ENCODE measurements at places on chromosomes 16 and 17.

GRCh38 chr16:9125658-9126505 lies 34.4 kb downstream of the HAPSTR1 start:
- no peak for DNase-seq

GRCh38 chr17:3964203-3965117 lies at the start of gene ATP2A3:
Gene ATP2A3, minus strand, starts transcription at chr17:3964437. Its CDS starts 146 bp downstream, at chr17:3964291.
- DNase-seq = no peak

DNA sequence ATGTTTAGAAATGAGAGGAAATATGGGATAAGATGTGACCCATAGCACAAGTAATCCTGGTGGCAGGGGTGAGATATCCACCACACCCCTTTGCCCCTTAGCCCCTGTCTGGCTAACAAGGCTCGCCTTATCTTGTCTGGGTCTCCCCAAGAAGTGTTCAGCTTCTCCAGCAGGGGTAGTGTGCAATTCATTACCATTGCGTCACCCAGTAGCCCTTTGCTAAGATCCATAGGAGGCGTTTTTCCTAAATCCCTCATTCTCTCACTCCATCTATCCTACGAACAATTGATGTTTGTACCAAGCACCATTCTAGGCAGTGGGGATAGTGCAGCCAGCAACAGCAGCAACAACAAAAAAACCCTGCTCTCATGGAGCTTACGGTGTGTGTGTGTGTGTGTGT lies 30.8 kb downstream of the CCDC42 start:
- no peak for DNase-seq

GRCh38 chr17:72640415-72641165 lies 451.9 kb downstream of the SLC39A11 start:
- no peak for DNase-seq

DNA sequence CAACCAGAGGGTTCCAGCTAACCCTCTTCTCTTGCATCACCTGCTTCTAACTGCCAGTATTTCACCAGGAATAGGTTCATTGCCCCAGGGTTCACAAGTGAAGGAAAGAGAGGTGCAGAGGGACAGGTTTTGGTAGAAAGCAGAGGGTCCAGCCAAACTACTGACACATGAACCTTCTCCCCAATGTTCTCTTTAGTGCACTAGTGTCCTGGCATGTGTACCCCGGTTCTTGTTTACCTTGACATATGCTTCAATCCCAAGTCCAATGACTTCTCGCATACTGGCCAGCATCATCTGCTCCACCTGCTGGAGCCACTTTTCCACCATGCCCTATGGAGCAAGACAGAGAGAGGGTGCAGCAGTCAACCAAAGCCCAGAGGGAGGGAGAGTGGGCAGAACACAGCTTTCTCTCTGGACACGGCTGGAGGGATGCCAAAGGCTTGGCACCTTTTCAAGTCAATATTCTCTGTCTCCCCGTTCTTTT lies 90.6 kb downstream of the DNAH3 start:
- no peak for DNase-seq

GRCh38 chr17:78922816-78923498 lies 2.2 kb downstream of the TIMP2 start:
- no peak for DNase-seq

DNA sequence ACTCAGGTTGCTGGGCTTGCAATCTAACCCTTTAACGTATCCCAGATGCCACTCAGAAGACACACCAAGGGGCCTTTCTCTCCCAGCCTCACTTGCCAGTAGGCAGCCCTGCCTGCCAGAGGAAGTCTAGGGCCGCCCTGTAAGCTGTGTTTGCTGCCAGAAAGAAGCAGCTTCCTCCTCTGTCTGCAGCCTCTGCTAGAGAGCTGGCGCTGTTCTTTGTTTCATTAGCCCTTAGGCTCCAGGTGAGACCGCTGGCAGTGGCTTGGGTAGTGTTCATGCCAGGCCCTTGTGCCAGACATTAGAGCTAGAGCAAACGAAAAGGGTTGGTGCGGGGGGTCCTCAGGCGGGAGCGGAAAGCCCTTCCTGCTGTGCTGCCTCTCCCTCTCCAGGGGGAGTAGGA lies 8.9 kb downstream of the CTRL start:
- DNase-seq = no peak

DNA sequence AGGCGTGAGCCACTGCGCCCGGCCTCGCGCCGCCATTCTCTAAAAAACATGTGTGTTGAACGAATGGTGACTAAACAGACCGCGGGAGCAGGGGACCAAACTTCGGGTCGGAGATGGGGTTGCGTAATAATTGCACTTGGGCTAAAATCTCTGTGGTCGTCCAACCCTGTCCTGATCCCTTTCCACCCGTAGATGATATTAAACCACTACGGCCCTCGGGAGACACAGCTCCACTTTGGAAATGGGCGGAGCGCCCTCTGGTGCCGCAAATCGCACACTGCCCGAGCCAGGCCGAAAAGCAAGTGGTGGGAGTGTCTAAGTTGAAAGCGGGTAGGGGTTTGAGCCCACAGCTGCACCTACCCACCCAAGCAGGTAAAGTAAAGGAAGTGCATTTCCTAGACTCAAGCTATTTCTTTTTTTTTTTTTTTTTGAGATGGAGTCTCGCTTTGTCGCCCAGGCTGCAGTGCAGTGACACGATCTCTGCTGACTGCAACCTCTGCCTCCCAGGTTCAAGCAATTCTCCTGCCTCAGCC lies 17.0 kb downstream of the CAVIN1 start:
- DNase-seq = peak; percentile 68

GRCh38 chr17:55054429-55054828 lies 85.9 kb downstream of the STXBP4 start:
- no peak for DNase-seq

DNA sequence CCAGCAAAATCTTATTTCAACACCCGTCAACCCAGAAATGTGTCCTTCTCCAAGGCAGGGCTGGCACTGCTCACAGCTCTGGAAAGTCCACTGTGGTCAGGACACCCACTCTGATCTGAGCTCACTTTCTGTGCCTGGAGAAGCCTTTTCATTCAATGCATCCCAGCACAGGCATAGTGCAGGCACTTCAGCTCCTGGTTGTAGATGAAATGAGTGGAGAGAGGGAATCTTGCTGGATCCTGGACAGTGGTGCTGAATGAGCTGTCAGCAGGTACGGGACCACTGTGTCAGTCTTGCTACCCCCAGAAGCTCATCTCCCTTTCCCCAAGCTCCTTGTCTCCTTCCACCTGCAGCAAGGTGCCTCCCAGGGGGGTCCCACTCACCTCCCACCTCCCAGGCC lies 86.1 kb upstream of the SALL1 start:
- no peak for DNase-seq

DNA sequence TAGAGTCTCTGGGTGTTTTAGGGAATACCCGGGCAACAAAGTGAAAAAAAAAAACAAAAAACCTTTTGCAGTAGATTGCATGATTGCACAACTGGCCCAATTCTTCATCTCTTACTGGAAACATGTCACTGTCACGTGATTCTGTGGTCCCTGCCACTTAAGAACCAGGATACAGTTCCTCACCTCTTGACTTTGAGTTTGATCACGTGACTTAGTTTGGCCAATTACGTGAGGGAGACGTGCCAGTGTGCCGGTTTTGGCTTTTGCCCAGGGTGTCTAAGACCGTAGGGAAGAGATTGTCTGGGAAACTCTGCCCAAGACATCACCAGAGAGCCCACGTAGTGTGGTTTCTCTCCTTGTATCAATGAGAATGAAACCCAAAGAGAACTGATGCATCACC lies 88.7 kb downstream of the GRIN2A start:
- no peak for DNase-seq

- DNase-seq = no peak
Measured at GRCh38 chr16:77049577-77049976, 141.4 kb upstream of the MON1B start.

GRCh38 chr17:40311575-40311974 lies 2.6 kb downstream of the RARA start:
- peak; percentile 50 for DNase-seq

GRCh38 chr16:12170103-12171040 lies 193.8 kb downstream of the SNX29 start:
- peak; percentile 79 for DNase-seq

GRCh38 chr17:11880714-11881113 lies 116.6 kb downstream of the ZNF18 start:
- no peak for DNase-seq

DNA sequence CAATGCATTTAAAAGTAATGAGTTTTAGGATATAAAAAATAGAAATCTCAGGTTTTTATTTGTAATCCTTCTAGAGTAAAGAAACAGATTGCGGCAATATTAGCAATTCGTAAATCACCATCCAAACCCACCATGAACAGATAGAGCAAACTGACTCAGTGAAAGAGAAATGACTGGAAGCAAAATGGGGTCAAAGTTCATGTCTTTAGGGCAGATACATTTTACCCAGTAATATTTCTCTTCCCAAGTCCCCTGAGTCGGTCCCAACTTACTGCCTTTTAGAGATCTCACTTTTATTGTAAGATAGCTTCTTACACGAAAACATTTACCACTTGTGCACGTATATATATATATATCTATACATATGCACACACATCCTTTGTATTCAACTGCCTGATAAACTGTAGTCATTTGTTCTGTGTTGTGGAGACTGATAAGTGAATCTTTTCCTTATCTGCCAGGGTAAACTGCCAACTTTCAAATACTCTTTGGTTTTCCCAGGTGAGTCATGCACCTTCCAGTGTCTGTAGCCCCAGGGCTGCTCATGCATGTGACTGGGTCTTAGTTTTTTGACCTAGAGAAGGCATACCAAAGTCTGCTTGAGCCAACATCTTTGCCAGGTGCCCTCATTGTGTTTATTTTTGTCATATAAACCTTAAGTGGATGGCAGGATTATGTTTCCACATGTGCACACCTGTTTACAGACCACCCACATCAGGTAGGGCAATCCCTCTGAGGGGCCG lies 7.8 kb upstream of the IRF8 start:
- DNase-seq = no peak

DNA sequence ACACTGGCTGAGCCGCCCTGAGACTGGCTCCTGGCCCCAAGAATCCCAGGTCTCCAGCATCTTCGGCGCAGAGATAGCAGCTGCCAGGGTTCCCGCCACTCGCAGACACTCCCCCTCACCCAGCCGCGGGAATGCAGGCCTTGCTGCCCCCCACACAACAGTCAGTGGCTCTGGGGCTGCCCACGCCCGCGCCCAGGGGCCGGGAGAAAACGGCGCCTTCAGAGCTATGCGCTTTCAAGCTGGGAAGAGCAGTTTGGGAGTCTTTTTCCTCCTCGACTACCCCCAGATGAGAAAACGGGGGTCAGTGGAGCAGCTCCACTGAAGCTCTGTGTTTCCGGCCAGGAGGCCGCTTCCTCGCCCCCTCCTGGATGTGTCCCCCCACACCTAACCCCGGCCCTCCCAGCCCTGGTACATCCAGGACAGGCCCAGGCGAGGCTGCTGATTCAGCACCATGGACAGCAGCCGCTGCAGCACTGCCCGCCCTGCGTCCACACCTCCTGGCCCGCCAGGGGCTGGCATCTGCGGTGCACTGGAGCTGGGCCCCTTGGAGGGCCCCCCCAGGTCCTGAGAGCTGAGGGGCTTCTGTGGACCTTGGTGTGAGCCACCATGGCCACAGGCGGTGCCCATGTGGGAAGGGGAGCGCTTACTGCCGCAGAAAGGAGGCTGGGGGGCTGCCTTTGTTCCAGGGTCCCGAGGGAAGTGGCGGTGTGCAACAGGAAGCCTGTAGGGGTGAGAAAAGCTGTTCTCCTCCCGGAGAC lies 35.7 kb downstream of the CACNA1H start:
- DNase-seq = peak; percentile 63

GRCh38 chr16:80015566-80015965 lies 415.0 kb upstream of the MAF start:
- DNase-seq = peak; percentile 31

- DNase-seq = no peak
Measured at GRCh38 chr16:10751291-10751697, 7.7 kb downstream of the NUBP1 start.

DNA sequence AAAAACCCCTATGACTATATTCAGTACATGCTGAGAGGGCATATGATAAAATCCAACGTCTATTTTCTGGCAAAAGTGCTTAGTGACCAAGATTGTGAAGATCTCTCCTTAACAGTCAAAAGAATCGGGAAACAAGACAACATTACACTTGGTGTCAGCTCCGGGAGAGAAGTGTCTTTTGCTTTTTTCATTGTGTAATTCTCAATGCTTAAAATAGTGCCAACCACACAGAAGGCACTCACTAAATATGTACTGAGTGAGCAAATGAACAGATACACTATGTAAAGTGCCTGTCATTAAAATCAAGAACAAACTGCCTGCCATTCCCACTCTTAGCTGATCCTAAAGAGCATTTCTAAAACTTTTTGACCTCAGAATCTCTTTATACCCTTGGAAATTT lies 34.1 kb downstream of the VPS53 start:
- no peak for DNase-seq

GRCh38 chr16:53952215-53953208 lies 248.6 kb downstream of the FTO start:
- no peak for DNase-seq

GRCh38 chr16:19879241-19879792 lies 5.3 kb downstream of the GPRC5B start:
- DNase-seq = no peak

DNA sequence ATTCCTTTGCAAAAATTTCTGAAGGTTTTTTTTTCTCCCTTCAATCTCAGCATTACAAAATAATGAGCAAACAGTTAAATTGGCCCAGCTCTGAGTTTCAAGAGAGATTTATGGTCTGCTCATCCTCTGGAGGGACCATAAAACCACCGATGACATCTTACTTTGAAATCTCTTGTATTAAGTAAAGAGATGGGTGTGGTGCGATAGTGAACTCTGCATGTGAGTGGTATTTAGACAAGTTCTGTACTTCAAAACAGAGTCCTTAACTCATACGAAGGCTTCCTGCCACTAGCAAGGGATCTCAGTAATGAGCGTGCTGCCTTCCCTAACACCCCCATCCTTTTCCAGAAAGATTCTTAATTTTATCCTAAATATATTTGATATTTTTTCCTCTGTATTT lies 2.1 kb downstream of the FAM20A start:
- peak; percentile 74 for DNase-seq

DNA sequence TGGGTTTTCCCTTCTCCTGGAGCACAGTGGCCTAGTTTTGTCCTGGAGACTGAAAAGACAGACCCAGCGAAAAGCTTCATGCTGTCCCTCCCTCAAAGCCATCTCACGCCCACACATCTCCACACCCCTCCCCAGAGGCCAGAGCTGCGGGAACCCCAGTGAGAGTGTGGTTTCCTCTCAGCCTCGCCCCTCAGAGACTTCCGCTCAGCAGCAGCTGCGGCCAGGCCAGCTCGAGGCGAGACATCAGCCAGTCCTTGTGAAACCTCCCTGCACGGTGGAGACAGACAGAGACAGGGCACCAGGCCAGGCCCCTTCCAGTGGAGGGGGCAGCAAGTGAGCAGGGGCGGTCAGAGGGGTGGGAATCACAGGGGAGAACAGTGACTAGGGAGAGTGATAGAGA lies 77.0 kb upstream of the TNRC6C start:
- DNase-seq = peak; percentile 65

GRCh38 chr17:53626286-53626685 lies 196.4 kb upstream of the KIF2B start:
- peak; percentile 3 for DNase-seq

- DNase-seq = no peak
Measured at GRCh38 chr16:3782566-3782965, 65.2 kb upstream of the TRAP1 start.
